ENCODE measurements at places on chromosomes 7 and 10.

DNA sequence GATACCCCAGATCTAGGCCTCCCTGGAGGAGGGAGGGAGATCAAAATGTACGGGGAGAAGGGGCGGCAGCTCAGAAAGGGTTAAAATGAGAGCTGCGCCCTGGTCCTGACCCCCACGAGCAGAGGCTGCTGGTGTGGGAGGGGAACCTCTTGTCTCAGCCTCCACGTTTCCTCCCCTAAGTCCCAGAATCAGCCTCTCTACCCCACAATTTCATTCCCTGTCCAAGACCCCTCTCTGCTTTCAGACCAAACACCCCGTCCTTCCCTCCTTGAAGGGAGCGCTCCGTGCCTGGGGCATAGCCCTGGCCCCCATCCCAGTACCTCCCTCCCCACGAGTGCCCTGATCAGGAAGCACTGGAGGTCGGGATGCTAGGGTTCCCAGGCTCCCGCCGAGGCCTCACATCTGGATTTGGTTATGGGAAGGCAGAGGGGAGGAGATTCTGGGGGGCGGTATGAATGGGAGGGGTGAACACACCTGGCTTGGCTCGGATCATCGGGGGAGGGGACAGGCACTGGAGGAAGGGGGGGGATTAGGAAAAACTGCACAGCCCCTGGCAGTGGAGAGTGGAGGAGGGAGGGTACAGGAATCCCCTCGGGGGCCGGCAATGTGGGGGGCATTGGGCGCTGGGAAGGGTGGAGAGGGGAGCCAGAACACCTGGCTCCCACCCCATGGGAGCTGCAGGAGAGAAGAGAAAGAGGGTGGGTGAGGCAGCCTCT, 2.7 kb downstream of the EPHB4 start:
- peak overlapping the region; percentile 99 for H3K4me3 ChIP-seq
- DNase-seq, result no peak
- no peak overlapping the region for H3K27ac ChIP-seq
- peaks cover 14% of the 10 kb centered on the region for H3K36me3 ChIP-seq
- peaks cover 23% of the 10 kb centered on the region for H3K4me1 ChIP-seq

DNA sequence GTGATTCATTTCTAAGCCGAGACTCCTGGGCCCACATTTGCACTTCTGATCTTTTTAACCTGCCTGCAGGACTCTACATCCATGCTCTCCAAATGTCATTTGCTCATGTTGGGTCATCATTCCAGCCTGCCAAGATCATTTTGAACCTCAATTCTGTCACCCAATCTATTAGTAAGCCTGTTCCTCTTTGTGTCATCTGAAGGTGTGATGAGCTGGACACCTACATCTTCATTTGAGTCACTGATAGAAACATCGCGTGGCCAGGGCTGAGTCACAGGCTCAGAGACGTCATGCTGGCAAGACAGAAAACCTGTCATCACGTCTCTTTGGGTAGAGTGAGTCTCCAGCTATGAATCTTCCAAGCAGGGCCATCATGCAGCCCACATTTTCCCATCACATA, 65.3 kb upstream of the SLF2 start:
- H3K27ac ChIP-seq, result no peak overlapping the region
- H3K27me3 ChIP-seq, result peaks cover 68% of the 10 kb centered on the region
- H3K4me1 ChIP-seq, result no peaks in the 10 kb centered on the region
- H3K4me3 ChIP-seq, result no peak overlapping the region
- H3K36me3 ChIP-seq, result no peaks in the 10 kb centered on the region

GRCh38 chr7:3112479-3113134, 68.9 kb upstream of the CARD11 start:
- H3K4me3 ChIP-seq, result no peak overlapping the region
- peaks cover 23% of the 10 kb centered on the region for H3K4me1 ChIP-seq
- peaks cover 2% of the 10 kb centered on the region for H3K36me3 ChIP-seq
- no peak for DNase-seq
- peak overlapping the region; percentile 80 for H3K27ac ChIP-seq

DNA sequence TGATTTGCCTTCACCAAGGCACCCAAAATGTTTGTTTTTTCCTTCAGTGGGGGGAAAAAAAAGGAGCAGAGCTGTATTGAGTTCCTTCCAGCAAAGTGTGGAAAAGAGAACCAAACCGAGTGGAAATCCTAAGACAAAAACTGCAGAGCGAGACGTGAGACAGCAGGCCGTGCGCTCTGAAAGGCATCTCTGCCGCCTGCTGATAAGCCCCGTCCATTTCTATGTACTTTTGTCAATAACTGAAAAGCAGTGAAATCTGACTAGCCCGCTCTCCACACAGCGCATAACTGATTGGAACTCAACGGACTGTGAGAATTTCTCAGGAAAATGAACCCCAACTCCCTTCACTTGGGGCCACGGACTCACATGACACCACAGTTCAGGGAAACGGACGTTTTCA, 83.2 kb downstream of the COBL start:
- no peak overlapping the region for H3K27ac ChIP-seq
- peaks cover 42% of the 10 kb centered on the region for H3K4me1 ChIP-seq
- H3K4me3 ChIP-seq, result no peak overlapping the region
- DNase-seq, result no peak
- no peaks in the 10 kb centered on the region for H3K36me3 ChIP-seq
- peaks cover 8% of the 10 kb centered on the region for H3K27me3 ChIP-seq

DNA sequence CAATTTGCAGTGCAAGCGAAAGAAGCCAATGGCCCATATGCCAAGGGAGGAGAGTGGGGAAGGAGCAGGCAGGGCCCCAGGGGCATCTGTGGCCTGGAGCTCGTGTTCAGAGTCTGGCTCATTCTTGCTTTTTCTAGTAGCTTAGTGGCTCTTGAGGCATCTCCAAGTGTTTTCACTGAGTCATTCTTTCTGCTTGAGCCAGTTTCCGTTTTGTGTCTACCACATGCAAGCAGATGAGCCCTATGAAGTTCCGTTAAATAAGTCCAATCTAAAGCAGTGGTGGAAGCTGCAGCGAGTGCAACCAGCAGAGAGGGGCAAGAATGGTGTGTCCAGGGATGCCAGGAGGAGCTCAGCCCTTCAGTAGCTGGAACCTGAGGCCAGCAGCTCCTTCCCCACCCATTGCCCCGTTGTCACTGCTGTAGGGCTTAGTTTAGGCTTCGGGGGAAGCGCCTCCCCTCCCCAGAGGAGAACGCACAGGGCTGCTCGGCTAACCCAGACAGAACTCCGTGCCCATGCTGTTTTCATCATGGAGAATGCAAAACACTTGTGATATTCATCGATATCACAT, 57.4 kb upstream of the EBF3 start:
- H3K27ac ChIP-seq, result no peak overlapping the region
- no peaks in the 10 kb centered on the region for H3K36me3 ChIP-seq
- no peaks in the 10 kb centered on the region for H3K4me1 ChIP-seq
- no peak for DNase-seq
- H3K27me3 ChIP-seq, result peaks cover 25% of the 10 kb centered on the region
- H3K4me3 ChIP-seq, result no peak overlapping the region

- no peaks in the 10 kb centered on the region for H3K36me3 ChIP-seq
- no peak for DNase-seq
- no peaks in the 10 kb centered on the region for H3K27me3 ChIP-seq
- peaks cover 63% of the 10 kb centered on the region for H3K4me1 ChIP-seq
- peak overlapping the region; percentile 85 for H3K27ac ChIP-seq
Observed at GRCh38 chr10:13758312-13758711, 171.5 kb downstream of the PRPF18 start.

DNA sequence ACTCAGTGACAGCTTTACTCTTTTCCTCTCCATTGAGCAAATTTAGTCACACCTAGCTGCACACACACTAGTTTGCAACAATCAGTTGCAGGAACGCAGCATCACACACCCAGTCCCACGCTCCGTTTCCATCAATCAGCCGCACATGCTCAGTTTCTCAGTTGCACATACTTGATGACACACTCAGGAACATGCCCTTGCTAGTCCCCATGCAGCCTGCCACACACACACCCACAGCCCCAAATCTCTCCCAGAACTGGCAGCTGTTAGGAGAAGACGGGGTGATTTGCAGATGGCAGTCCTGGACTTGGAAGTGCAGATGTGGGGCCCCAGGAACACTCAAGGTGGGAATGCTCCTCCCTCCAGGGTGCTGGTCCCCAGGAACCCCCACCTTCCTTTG, 7.7 kb downstream of the LBX1 start:
- no peak overlapping the region for H3K4me3 ChIP-seq
- H3K36me3 ChIP-seq, result no peaks in the 10 kb centered on the region
- H3K27ac ChIP-seq, result no peak overlapping the region
- peaks cover 23% of the 10 kb centered on the region for H3K4me1 ChIP-seq
- peaks cover 95% of the 10 kb centered on the region for H3K27me3 ChIP-seq
- DNase-seq, result no peak

DNA sequence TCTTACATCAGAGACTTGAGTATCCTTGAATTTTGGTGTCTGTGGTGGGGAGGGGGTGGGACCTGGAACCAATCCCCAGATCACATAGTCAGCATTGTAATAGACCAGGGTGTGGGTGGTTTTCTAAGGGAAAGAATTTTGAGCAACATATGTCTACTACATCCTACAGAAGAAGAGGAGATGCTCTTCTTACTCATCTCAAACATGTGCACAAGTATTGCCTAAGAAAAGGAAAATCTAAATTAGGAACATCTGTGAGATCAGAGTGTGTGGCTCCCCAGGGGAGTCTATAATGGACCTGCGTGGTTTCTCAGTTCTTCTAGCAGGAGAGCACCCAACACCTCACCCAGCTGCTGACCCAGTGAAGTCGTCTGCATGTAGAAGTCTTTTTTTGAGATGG, 148.8 kb downstream of the CCDC3 start:
- peaks cover 3% of the 10 kb centered on the region for H3K27me3 ChIP-seq
- H3K36me3 ChIP-seq, result no peaks in the 10 kb centered on the region
- no peak overlapping the region for H3K27ac ChIP-seq
- no peaks in the 10 kb centered on the region for H3K4me1 ChIP-seq
- no peak overlapping the region for H3K4me3 ChIP-seq
- no peak for DNase-seq

GRCh38 chr10:105042906-105043552, 401.9 kb downstream of the SORCS3 start:
- no peaks in the 10 kb centered on the region for H3K4me1 ChIP-seq
- no peak for DNase-seq
- H3K27me3 ChIP-seq, result no peaks in the 10 kb centered on the region
- no peaks in the 10 kb centered on the region for H3K36me3 ChIP-seq

DNA sequence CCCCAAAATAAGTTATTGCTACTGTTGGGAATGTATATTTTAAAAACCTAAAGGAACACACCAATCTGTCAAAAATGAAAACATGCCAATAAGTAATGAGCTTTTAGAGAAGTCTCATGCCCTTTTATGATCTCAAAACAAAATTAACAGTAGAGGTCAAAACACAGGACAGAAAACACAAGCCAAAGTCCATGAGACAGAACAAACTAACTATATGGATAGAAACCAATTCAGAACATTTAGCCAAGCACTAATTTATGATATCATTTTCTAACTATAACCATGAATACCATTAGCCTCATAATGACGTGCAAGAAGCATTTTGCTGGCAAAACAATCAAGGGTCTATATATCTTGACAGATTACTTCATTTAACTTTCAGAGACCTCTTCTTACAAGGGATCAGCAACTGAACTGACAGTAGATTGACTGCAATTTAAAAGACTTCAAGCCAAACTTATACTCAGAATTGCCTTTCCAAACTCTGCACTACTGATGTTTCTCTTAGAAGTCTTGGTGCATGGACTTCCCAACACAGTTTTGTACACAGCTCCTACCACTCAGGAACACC, 200.9 kb downstream of the DOCK4 start:
- no peak overlapping the region for H3K27ac ChIP-seq
- no peaks in the 10 kb centered on the region for H3K27me3 ChIP-seq
- no peak for DNase-seq
- H3K4me1 ChIP-seq, result no peaks in the 10 kb centered on the region

GRCh38 chr7:26363465-26363864, 71.8 kb downstream of the SNX10 start:
- no peak overlapping the region for H3K4me3 ChIP-seq
- H3K27ac ChIP-seq, result no peak overlapping the region
- H3K36me3 ChIP-seq, result no peaks in the 10 kb centered on the region
- peaks cover 22% of the 10 kb centered on the region for H3K4me1 ChIP-seq
- no peak for DNase-seq

- DNase-seq, result no peak
- peaks cover 5% of the 10 kb centered on the region for H3K36me3 ChIP-seq
- no peak overlapping the region for H3K27ac ChIP-seq
- no peak overlapping the region for H3K4me3 ChIP-seq
Observed at GRCh38 chr7:157638563-157638962, 301.8 kb downstream of the DNAJB6 start.

- H3K27ac ChIP-seq, result peak overlapping the region; percentile 73
- H3K4me3 ChIP-seq, result no peak overlapping the region
- DNase-seq, result no peak
- peaks cover 15% of the 10 kb centered on the region for H3K4me1 ChIP-seq
- peaks cover 68% of the 10 kb centered on the region for H3K27me3 ChIP-seq
- H3K36me3 ChIP-seq, result peaks cover 2% of the 10 kb centered on the region
Observed at GRCh38 chr7:35286422-35286821, 32.5 kb upstream of the TBX20 start.

DNA sequence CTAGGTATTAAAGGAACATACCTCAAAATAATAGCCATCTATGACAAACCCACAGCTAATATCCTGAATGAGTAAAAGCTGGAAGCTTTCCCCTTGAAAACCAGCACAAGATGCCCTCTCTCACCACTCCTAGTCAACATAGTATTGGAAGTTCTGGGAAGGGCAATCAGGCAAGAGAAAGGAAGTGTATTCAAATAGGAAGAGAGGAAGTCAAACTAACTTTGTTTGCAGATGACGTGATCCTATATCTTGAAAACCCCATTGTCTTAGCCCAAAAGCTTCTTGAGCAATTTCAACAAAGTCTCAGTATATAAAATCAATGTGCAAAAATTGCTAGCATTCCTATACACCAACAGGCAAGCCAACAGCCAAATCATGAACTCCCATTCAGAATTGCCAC, 131.3 kb downstream of the FANK1 start:
- peaks cover 5% of the 10 kb centered on the region for H3K4me1 ChIP-seq
- H3K36me3 ChIP-seq, result peaks cover 13% of the 10 kb centered on the region
- no peak overlapping the region for H3K27ac ChIP-seq
- DNase-seq, result no peak
- no peaks in the 10 kb centered on the region for H3K27me3 ChIP-seq
- no peak overlapping the region for H3K4me3 ChIP-seq

DNA sequence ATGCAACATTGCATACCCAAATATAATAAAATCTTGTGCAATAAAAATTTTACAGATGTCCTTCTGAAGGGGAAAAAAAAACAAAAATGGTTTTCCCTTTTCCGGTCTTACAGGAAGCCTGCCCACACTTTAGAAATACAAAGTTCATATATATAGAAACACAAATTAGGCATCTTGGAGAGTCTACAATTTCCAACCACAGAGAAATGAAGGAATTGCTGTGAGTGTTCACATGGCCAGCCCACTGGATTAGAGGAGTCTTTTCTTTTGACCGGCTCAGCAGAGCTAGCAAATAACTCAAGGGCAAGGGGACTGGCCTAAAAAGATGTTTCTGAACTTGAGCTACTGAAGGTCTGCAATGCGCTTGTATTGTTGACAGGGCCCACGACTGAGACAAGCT, 92.4 kb downstream of the GLI3 start:
- peaks cover 51% of the 10 kb centered on the region for H3K27me3 ChIP-seq
- no peak overlapping the region for H3K4me3 ChIP-seq
- no peak overlapping the region for H3K27ac ChIP-seq
- no peaks in the 10 kb centered on the region for H3K36me3 ChIP-seq

Measured in progenitor cell of endocrine pancreas (in vitro differentiated cells).